ENCODE measurements at places on chromosomes 7 and 10. TPM values are rescaled to one million over a fixed set of nuclear protein-coding genes. Genes with fewer than 3 reads are reported as not detected.
A peak's percentile ranks its signal among the peaks of the same experiment; 100 is the strongest.

LFNG gene
- 17.7 TPM for total RNA-seq

SCART1 gene
- total RNA-seq = 1.1 TPM

C10orf53 gene
- not detected for total RNA-seq

PGAM2 gene
- total RNA-seq = not detected

MMP21 gene
- total RNA-seq = not detected

CLRN3 gene
- total RNA-seq = not detected

ASZ1 gene
- total RNA-seq = not detected

POT1 gene
- 18.9 TPM for total RNA-seq

GHITM gene
- total RNA-seq = 234 TPM

LRMDA gene
- not detected for total RNA-seq

VWC2 gene
- not detected for total RNA-seq

GJD4 gene
- not detected for total RNA-seq

EPHB6 gene
- total RNA-seq = 8.3 TPM

- no peak for DNase-seq
Observed at GRCh38 chr7:133475655-133476054, 222.8 kb downstream of the EXOC4 start.

GRCh38 chr7:69844264-69844868 lies 246.1 kb downstream of the AUTS2 start:
- no peak for DNase-seq

DNA sequence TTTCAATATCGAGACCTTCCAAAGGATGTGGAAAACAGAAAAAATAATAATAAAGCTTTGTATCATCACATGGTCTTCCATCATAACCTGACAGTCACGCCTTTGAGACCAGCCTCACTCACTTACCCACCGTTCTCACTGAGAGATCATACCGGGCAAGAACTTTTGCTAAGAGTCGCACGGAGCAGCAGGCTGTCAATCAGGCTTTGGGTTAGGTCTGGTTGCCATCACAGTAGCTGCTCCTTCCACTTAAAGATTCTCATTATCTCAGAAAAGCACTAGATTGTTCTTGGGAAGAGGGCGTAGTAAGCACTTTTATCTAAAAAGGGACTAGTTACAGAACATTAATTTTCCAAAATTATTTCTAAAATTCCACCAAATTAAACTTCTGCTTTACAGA lies 2.0 kb downstream of the RELN start:
- DNase-seq = no peak

- DNase-seq = no peak
Observed at GRCh38 chr10:120477743-120478141, 20.7 kb downstream of the PLPP4 start.

DNA sequence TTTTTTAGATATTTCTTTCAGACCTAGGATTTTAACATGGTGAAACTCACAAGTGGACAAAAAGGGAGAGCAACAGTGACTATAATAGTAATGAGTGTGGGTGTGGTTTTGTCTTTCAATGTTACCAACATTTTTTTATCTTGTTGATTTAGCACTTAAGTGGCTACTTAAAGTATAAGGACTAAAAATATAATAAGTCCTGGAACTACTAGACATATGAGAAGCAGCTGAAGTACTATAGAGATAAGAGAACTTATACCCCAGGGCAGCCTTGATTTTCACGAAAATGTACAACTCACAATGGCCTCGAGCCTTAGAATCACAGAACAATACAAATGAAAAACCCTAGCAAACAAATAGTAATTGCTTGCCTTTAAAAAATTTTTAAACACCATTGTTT lies 1151.8 kb downstream of the TYW1 start:
- no peak for DNase-seq

DNA sequence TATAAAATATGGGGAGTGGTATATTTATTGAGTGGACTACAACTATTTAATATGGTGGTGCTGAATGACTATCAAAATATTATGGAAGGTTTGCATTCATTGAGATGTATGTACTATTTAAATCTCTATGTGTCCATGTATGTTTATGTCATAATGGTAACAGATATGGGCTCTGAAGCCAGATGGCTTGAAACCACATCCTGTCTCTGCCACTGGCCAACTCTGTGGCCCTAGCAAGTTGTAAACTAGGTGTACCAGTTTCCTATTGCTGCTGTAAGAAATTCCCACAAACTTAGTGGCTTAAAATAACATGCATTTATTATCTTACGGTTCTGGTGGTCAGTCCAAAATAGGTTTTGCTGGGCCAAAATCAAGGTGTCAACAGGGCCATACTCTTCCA lies 198.1 kb upstream of the NFE2L3 start:
- DNase-seq = no peak

GRCh38 chr10:104296687-104297436 lies 27.9 kb downstream of the GSTO2 start:
- DNase-seq = no peak

- no peak for DNase-seq
Observed at GRCh38 chr7:149027611-149028345, 527 bp downstream of the PDIA4 start.

GRCh38 chr10:28631896-28632583 lies 45.3 kb upstream of the BAMBI start:
- DNase-seq = no peak

DNA sequence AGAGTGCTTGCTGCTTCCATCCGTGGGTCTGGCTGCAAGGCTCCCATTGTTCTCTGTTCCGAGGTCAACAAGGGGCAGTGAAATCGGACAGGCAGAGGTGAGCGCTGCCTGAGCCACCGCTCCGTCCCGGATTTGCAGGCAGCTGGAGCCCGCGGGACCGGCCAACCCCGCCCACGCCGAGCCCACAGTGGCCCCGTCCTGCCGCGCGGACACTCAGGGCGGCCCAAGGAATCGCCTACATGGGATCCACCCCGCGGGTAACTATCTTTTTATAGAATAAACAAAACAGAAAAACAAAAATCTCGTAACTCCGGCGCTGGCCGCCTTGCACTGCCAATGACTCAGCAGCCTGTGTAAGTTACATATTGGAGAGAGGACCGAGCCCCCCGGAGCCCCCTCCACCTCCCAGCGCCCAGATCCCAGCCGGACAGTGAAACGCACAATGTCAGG lies 1.9 kb downstream of the BNIP3 start:
- DNase-seq = no peak

DNA sequence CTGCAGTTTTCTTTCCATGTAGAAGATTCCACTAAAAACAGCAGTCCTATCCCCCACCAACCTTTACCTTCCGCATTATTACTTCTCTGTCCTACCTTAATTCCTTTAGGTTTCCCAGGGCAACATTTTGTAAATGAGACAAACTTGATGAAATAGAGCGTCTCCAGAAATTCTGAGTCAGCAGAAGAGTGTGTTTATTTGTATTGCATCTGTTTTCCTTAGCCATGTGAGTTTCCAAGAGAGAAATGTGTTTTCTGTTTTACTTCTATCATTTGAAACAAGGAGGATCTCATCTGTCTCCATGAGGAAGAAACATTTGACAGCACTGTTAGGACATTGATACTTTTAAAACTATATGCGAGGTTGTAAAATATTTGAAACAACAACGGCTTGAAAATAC lies 244.2 kb upstream of the PLXDC2 start:
- DNase-seq = no peak

DNA sequence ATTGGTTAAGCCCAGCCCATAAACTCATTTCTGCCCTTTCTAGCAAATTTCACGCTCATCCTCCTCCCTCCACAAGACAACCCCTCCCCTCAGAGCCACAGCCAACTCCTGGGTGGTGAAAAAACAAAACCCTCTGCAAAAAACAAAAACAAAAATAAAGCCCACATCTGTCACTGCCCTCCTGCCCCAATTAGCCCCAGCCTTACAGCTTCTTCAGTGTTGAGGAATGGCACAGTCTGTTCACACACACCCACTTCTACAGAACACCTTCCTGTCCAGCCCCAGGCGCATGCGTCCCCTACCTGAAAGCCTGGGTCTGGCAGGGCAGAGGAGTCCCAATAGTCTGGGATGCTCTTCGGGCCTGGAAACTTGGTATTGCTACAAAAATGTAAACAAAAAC lies 34.4 kb downstream of the PARP12 start:
- no peak for DNase-seq

GRCh38 chr10:22500656-22501340 lies 155.5 kb downstream of the SPAG6 start:
- no peak for DNase-seq

DNA sequence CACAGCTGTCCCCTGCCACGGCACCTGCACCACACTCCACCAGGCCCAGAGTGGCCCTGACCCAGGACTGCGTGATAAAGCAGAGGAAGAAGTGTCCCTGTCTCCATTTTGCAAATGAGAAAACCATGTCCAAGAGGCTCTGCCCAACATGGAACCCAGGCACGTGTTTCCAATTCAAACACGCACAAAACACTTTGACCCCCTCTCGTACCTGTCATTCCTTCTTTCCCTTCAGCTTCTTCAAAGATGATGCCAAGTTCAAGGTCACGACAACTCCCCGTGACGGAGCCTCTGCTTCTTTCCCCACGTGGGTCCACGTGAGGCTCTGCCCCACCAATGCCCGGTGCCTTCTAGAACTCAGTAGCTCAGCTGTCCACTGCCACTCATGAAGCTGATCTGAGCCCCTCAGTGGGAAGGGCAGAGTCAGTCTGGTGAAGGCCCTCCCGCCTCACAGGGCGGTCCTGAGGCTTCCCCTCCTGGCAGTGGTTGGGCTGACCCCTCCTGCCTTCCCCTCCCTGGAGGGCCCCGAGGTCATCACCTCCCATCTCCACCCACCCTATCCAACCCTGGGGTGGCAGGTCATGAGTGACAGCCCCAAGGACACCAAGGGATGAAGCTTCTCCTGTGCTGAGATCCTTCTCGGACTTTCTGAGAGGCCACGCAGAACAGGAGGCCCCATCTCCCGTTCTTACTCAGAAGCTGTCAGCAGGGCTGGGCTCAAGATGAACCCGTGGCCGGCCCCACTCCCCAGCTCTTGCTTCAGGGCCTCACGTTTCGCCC lies 19.0 kb downstream of the CALML5 start:
- DNase-seq = no peak

DNA sequence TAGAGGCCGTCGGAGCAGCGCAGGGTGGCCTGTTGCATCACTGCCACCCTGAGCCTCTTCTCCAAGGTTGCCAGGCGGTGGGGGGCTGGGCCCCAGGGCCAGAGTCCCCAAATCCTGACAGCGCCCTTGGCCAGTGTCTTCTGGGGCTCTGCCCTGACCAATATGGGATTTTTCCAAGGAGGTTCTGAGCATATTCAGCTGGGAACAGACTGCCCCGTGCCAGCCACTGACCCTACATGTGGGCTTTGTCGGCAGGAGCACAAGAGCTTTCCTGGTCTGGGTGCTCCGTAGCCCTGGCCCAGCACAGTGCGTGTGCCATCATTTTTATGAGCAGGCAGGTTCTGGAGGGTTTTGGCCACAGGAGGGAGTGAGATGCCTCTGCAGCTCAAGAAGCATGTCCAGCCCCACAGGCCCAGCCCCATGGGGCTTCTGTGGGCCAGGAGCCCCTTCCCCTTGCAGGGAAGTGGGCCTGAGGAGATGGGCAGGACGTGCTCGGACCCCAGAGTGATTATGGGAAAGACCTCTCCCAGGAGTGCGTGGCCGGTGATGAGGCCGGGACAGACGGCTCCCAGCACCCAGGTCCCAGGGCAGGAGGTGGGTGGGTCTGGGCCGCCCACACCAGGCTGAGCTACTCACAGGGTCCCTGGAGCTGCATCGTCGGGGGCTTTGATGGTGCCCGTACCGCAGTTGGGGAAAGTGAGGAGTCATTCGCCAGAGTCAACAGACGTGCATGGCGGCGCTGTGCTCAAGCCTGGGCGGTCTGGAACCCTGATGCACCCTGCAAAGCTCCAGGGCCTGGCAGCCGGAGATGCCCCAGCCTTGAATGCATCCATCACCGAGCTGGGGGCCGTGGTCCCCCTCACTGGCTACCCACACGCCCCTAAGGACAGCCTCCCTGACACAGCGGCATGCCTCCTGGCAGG lies 66.6 kb downstream of the PWWP2B start:
- no peak for DNase-seq

DNA sequence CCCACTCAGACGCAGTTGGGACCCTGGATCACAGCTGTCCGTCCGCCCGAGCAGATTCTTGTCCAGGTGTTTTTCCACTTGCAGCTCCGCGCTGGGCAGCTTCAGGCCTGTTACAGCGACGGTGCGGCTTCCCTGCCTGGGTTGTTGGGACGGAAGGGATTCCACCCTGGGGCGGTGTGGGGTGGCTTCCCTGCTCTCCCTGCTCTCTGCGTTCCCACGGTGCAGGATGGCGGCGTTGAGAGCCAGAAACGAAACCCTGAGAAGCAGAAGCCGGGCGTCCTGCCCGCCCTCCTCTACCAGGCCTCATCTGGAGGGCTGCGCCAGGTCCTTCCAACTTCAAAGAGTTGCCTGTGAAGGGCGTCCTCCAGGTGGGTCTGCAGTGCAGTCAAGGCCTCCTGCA lies 194.4 kb downstream of the ADARB2 start:
- no peak for DNase-seq

GRCh38 chr7:91140286-91140685 lies 123.9 kb upstream of the FZD1 start:
- DNase-seq = no peak

- DNase-seq = no peak
Observed at GRCh38 chr7:29494350-29494749, 69.3 kb upstream of the PRR15 start.

DNA sequence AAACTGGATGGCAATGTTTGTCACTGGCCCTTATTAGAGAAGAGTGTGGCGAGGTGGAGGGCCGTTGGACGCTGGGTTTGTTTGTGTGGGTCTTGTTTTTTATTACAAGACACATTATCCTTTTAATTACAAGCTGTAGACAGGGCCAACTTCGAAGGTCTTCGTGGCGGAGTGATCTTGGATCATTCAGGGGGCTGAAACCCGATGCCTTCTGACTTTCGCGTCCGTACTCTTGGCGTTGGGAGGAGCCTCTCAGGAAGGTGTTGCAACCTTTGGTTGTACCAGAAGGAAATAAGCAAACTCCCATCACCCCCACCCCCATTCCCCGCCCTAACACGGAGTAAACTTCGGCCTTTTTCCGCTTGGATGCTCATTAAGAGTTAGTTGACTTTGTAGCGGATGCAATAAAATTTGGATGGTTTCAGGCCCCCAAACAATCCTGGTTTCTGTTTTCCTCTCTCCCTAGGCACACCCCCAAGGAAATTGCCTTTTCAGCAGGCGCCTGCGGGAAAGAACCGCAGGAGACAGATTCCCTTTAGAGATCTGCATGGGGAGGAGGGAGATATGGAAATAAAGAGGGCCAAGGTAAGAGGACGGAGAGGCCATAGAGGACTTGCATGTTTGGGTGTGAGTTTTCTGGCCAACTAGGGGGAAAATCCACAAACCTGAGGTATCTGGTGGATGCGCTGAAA lies 294.5 kb upstream of the NFE2L3 start:
- DNase-seq = no peak

- DNase-seq = no peak
Observed at GRCh38 chr7:73865738-73866445, 4.9 kb downstream of the TMEM270 start.

DNA sequence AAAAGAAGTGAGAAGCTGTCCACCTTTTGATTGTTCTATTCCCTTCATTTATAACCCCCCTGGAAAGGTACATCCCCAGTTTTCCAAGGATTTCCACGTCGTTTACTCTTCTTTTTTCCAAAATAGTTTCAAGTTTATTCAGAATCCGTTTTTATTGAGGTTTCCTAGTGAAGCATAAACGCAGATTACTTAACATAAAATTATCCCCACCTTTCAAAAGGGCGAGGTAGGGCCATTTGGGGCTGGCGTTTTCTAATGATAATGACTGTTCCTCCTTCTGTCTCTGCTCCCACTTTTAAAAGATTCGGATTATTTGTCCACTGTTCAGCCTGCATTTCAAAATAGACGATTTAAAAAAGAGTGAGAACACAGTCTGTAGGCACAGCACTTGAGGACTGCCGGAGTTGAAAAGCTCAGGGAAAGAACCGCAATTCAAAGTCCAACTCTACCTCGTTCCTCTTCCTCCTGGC lies 165.2 kb upstream of the PPP1R3A start:
- no peak for DNase-seq

- peak; percentile 10 for DNase-seq
Observed at GRCh38 chr10:73167458-73167782, 388 bp downstream of the ECD start.

Data from activated T-cell treated with anti-CD3 and anti-CD28 coated beads, Interleukin-2, amount 50 U/mL, for 4 hours (primary cell).